ENCODE measurements at places on chromosomes 16 and 17. TPM values are rescaled to one million over a fixed set of nuclear protein-coding genes. Genes with fewer than 3 reads are reported as not detected.

Gene PDXDC1
- total RNA-seq: 81.1 TPM

Gene SLC12A3
- total RNA-seq: not detected

Gene PPM1D
- total RNA-seq: 9.7 TPM

Gene SCGB1C2
- total RNA-seq: 1.1 TPM

Gene MSI2
- total RNA-seq: 115 TPM

DNA sequence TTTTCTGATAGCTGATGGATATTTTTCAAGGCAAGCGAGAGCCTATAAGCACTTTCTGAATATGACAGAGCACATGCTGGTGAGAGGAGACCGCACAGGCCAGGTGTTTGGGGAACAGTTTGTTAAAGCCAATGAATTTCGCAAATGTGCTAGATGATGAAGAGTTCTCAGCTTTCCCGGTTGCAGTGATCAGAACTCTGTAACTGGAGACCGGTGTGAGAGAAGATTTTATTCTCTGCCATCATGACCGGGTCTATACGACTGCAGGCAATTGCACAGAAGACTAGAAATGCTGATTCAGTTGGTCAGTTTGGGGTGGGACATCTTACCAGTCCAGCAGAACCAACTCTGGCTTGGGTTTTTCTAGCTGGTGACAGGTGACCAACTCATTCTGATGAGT, 25.4 kb downstream of the SMTNL2 start:
- no peak for DNase-seq

DNA sequence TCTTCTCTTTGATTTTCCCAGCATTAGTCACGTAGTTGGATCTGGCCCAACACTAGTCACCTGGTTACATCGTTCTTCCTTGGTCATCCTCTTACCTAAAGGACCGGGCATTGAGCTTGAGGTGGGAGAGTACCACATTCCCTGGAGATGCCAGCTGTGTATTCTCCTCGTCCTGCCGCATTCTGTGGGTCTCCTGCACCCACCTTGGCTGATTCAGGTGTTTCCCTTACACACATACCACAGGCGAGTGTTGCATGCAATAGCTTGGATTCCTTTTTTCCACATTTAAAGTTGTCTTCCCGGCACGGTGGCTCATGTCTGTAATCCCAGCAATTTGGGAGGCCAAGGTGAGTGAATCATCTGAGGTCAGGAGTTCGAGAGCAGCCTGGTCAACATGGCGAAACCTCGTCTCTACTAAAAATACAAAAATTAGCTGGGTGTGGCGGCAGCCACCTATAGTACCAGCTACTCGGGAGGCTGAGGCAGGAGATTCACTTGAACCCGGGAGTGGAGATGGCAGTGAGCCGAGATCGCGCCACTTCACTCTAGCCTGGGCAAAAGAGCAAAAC, 21.6 kb upstream of the CLEC18C start:
- no peak for DNase-seq

DNA sequence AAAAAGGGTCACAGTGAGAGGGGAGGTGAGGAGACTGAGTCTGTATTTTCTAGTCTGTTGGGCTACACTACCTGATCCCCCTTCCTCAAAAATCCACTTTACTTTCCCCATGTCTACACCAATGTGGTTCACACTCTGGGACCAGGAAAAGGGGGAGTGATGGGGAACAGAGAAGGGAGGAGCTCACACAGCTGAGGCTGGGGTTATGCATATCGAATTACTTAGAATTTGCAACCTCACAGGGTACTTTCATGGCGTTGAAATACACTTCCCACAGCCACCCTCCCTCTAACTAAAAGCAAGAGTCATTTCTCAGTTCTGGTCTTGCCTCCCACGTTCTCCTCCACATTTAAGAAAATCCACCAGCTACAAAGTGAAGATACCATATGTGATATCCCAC, 14.1 kb downstream of the MAPT start:
- DNase-seq: peak; percentile 15

DNA sequence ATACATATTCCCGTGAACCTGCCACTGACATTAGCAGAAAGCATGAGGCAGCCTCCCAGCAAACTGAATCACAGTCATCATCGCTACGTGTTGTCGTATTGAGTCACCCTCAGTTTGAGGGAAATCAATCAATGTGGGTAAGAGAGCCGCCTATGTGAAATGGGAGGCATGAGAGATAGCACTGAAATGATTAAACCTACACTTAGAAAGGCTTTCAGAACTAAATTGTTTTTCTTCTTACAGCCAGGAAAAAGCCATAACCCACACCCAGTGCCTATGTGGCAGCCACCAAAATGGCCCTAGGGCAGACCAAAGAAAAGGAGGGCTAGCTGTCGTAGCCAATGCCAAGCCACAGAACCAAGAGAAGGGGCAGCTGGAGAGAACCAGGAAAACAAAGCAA, 90.5 kb downstream of the ADAMTS18 start:
- DNase-seq: no peak

- no peak for DNase-seq
These were observed 6.5 kb downstream of the MARF1 start for GRCh38 chr16:15636392-15636873.

GRCh38 chr17:29252101-29252791, 5.6 kb downstream of the CRYBA1 start:
- peak; percentile 54 for DNase-seq

Measured in myocyte (in vitro differentiated cells).